ENCODE measurements at places on chromosomes 3 and 15.

GRCh38 chr3:44000586-44000985 is 241.1 kb upstream of the TOPAZ1 start:
- DNase-seq = no peak

- no peak for DNase-seq
These were observed 89.7 kb downstream of the TRIM42 start for GRCh38 chr3:140767566-140767965.

DNA sequence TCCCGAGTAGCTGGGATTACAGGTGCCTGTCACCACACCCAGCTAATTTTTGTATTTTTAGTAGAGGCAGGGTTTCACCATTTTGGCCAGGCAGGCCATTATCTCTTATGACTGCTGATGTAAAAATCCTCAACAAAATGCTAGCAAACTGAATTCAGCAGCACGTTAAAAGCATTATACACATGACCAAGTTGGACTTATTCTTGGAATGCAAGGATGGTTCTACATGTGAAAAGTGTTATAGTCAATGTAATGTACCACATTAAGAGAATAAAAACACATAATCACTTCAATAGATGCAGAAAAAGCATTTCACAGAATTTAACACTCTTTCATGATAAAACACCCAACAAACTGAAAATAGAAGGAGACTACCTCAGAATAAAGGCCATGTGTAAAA is 20.2 kb downstream of the RNF13 start:
- DNase-seq = no peak

DNA sequence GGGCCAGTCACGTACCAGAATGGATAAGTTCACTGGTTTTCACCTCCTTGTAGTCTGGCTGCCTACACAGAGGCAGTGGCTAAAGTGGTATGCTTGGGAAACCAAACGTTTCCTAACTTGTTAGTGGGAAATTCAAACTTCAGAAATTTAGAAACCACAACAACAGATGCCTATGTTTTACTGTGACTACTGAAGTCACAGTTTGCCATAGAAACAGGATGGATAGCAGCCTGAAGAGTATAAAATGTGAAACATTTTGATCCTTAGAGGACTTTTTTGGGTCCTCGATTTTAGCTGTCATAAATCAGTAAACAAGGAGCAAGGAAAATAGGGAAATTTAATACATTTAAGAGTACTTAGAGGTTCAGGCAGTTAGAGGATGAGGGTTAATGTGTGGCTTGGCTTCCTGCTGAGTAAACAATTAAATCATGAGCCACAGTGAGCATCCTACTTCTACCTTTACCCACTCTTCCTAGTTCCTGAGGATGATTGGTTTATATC is 48.6 kb downstream of the CMSS1 start:
- no peak for DNase-seq

- DNase-seq = no peak
These were observed 415.8 kb upstream of the SEMA6D start for GRCh38 chr15:47301481-47301880.

GRCh38 chr3:174477491-174477890 is 381.6 kb upstream of the NAALADL2 start:
- DNase-seq = no peak

- DNase-seq = no peak
These were observed 121.0 kb upstream of the C15orf61 start for GRCh38 chr15:67399925-67400324.

- no peak for DNase-seq
These were observed 44.6 kb downstream of the ZBTB38 start for GRCh38 chr3:141412936-141413354.

DNA sequence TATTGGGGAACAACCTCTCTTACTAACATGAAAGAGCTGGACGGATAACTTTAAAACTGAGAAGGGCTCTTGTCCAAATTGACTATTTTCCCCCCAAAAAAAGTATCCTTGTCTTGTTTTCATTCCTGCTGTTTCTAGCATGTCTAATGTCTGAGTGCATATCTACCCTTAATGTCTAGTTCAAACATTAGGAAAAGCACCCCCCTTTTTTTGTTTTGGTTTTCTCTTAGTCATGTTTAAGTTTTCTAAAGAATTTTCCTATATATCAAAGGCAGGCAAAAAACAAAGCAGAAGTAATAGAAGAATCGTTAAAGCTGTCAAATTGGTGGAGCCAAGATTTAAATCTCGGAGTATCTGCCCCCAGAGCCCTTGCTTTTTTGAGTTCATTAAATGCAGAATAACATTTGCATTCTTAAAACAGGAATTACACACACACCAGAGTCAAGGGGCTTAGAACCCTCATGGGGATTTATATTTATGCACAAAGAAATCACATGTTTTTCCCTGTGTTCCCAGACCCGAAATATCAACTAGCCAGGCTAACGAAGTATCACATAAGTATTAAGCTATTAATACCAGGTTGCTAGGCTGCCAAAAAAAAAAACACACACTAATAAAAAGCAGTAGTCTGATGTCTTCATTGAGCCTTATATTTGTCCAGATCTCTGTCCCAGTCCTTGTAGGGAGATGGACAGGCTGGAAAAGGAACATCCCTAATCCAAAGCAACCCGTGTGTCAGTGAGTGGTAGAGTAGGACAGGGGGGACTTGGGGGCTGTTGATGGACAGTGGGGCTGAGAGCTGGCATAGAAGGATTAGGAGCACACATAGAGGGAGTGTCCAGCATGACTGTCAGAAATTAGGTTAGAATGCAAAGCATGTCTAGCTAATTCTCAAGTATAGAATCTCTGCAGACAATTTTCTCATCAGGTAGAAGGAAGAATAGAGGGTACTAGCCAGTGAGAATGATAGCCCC is 103.6 kb upstream of the BFSP2 start:
- DNase-seq = no peak

DNA sequence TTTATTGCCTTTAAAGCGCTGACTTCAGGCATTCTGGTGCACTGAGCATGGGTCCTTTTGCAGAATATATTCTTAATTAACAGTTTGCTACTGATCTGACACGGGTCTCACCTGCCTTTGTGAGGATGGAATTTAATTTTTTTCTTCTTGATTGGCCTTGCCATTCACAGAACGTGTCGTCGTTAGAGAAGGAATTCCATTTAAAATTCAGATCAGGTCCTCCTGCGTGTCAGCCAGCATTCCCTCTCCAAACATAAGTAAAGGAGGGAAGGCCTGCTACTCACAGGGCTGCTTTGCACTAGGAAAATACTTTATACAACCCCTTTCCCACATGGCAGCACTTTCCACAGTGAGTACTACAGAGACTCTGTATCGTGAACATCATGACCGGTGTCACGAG is 492.7 kb downstream of the NTRK3 start:
- DNase-seq = no peak
